ENCODE measurements at places on chromosomes 5 and 9.

GRCh38 chr9:83505282-83505681 lies 32.9 kb downstream of the FRMD3 start:
- DNase-seq, result no peak

GRCh38 chr5:154179846-154180710 lies 10.5 kb upstream of the GALNT10 start:
- peak; percentile 65 for DNase-seq

DNA sequence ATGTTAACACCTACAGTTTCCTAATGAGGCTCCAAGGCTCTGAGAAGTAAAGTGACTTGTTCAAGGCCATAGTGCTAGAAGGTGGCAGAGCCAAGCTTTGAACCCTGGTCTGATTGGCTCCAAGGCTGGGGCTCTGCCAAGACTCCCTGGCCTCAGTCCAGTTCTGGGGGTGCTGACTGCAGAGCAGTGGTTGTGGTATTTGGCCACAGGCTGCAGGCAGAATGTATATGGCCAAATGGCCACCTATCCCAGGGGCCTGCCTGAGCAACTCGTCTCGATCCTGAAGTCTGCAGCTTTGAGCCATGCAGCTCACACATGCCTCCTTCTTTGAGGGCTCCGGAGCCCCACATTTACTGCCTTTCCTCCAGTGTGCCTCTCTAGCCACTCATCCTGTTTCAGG lies 9.7 kb upstream of the NEK6 start:
- no peak for DNase-seq

DNA sequence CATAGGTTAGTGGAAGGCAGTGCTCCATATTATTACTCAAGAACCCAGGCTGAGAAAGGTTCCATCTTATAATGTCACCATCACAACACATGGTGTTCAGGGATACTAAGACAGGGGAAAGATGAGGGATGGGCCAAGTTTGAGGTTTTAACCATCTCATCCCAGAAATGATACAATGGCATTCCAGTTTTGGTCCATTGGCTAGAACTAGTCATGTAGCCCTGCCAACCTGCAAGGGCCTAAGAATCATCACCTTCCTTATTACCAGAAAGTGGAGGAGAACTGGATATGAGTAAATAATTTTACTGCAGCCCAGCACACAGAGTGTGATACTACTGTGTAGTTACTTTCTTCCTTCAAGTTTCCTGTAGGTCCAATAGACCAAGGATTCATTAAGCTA lies 144.5 kb upstream of the ABCA1 start:
- no peak for DNase-seq

- DNase-seq, result no peak
Measured at GRCh38 chr9:105385381-105385985, 62.4 kb upstream of the FSD1L start.

DNA sequence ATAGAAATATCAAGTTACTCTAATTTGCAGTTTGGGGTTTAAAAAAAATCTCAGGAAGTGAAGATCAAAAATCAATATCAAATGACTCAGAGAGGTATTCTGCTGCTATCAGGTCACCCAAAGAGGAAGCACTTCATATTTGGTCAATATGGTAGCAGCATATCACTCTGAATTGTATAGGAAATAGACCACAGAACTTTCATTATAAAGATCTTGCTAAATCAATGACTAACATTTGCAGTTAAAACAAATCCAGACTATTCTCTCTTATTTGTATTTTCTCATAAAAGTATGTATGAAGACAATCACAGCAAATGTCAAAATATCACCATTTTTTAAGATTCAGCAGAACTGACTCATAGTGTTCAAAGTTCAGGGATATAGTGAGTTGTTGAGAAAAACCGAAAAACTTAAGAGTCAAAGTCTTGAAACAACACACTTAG lies 105.8 kb upstream of the PCSK1 start:
- DNase-seq, result no peak

- DNase-seq, result peak; percentile 27
Measured at GRCh38 chr5:64767959-64768357, 533 bp downstream of the SREK1IP1 start.

DNA sequence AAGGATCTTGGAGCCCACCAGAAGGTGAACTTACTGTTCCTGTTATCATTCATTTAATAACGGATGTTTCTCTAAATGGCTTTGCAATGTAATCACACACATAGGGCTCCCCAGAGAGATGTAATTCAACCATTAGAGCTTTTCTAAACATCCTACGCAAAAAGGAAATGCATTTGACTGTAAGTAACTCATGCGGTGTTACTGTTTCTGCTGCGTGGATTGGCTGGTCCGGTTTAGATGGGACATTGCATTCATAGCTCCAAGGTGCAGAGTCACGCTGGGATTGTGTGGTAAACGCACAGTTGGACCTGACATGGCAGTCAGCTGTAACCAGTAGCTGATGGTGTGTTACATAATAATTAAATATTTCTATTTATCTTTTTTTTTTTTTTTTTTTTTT lies 185.5 kb upstream of the OTULINL start:
- no peak for DNase-seq

GRCh38 chr9:20659474-20659967 lies 24.5 kb upstream of the FOCAD start:
- DNase-seq, result no peak

- DNase-seq, result no peak
Measured at GRCh38 chr5:43051684-43052083, 11.6 kb upstream of the ANXA2R start.

GRCh38 chr9:126506361-126507317 lies 107.1 kb upstream of the LMX1B start:
- no peak for DNase-seq

- no peak for DNase-seq
Measured at GRCh38 chr9:130018265-130018664, 24.7 kb downstream of the FNBP1 start.

DNA sequence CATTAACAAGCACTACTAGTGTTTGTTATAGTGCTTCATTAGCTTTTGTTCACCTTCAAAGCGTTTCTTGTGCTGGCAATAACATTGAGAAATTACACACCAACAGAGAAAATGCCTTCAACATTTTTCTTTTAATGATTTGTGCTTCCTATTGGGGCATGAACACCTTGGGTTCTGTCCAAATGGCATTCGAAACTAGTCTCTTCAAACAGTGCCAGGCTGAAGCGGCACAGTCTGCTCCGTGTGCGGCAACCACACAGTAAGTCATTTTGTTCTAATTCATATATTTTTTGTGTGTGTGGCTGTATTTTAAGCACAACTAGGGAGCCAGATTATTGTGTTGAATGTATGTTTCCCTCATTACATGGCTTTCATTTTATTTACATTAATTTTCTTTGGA lies 414.7 kb upstream of the SGCD start:
- no peak for DNase-seq
